ENCODE measurements at places on chromosomes 13 and 19.

DNA sequence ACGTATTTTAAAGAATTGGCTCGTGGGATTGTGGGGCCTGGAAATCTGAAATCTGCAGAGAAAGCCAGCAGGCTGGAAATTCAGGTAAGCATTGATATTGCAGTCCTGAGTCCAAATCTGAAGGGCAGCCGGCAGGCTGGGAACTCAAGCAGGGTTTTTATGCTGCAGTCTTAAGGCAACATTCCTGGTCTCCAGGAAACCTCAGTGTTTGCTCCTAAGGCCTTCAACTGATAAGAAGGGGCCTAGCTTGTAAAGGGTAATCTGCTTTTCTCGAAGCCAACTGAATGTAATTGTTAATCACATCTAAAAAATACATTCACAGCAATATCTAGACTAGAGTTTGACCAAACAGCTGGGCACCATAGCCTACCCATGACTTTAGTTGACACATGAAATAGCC lies 154.4 kb downstream of the EFNB2 start:
- DNase-seq = no peak

DNA sequence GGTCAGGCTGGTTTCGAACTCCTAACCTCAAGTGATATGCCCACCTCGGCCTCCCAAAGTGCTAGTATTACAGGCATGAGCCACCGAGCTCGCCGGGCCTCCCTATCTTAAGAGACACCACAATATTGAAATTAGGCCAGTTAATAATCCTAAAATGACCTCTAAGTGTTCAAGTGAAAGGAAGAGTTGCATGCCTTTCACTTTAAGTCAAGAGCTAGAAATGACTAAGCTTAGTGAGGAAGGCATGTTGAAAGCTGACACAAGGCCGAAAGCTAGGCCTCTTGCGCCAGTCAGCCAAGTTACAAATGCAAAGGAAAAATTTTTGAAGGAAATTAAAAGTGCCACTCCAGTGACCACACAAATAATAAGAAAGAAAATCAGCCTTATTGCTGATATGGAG lies 144.5 kb upstream of the FNDC3A start:
- DNase-seq = no peak

DNA sequence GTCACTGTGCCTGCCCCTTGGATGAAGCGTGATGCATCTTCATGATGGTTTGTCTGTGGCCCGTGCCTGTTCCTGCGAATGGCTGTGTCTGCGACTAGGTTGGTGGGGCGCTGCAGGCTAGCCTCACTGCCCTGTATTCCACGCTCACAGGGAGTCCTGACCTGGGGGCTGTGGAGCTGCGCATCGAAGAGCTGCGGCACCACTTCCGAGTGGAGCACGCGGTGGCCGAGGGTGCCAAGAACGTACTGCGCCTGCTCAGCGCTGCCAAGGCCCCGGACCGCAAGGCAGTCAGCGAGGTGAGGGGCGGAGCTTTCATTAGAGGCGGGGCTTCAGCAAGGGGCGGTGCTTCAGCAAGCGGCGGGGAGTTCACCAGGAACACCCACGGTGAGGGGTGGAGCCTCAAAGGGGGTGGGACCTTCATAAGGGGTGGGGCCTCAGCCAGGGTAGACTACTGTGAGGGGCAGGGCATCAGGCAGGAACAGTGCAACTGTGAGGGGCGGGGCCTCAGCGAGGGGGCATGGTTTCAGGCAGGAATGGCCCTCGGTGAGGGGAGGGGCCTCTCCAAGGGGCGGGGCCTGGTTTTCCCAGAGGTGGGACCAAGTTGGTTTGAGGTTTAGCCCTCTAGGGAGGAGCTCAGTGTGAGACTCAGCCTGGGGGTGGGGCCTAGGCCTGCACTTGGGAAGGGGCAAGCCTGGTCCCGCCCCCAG lies 17.2 kb downstream of the PKN1 start:
- no peak for DNase-seq

- no peak for DNase-seq
Measured at GRCh38 chr13:102536695-102537485, 59.9 kb upstream of the TPP2 start.

- DNase-seq = no peak
Measured at GRCh38 chr19:54739587-54740497, 1.5 kb downstream of the KIR2DL3 start.

DNA sequence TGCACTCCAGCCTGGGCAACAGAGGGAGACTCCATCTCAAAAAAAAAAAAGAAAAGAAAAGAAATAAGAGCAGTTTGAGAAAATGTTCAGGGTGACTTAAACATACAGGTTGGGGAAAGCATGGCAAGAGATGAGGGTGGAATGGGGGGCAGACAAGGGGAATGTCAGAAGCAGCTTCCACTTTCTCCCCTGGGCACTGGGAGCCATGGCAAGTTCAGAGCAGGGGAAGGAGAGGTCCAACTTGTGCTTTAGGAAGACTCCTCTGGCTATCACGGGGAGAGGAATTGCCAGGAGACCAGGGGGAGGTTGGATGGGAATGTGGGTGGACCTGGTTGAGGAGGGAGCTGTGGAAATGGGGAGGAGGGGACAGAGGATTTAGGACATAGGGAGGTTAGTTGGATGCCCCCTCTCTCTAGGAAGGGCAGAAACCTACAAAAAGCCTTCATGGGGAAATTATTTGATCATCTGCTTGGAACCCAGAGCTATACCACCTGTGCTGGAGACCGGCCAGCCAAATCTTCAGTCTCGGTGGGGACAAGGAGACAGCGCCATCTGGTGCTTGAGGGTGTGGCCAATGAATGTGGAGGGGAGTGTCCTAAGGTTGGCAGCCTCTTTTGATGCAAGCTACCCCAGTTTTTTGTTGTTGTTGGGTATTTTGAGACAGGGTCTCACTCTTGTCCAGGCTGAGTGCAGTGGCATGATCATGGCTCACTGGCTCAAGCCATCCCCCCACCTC lies 7.3 kb upstream of the STRN4 start:
- peak; percentile 55 for DNase-seq

GRCh38 chr19:16070366-16070990 lies 5.8 kb upstream of the TPM4 start:
- no peak for DNase-seq

GRCh38 chr13:52738719-52739467 lies 727 bp downstream of the CNMD start:
- DNase-seq = no peak

DNA sequence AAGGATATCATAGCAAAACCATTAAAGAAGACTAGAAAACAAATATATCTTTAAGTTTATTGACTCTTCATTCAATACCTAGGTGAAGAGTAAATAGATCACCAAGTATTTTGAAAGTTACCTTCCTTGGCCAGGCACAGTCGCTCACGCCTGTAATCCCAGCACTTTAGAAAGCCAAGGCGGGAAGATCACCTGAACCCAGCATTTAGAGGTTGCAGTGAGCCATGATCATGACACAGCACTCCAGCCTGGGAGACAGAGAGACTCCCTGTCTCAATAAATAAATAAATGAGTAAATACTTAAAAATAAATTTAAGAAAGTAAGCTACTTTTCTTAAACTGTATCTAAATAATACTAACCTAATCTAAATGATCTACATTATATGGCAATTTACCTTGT lies 8.9 kb upstream of the WBP4 start:
- DNase-seq = no peak

DNA sequence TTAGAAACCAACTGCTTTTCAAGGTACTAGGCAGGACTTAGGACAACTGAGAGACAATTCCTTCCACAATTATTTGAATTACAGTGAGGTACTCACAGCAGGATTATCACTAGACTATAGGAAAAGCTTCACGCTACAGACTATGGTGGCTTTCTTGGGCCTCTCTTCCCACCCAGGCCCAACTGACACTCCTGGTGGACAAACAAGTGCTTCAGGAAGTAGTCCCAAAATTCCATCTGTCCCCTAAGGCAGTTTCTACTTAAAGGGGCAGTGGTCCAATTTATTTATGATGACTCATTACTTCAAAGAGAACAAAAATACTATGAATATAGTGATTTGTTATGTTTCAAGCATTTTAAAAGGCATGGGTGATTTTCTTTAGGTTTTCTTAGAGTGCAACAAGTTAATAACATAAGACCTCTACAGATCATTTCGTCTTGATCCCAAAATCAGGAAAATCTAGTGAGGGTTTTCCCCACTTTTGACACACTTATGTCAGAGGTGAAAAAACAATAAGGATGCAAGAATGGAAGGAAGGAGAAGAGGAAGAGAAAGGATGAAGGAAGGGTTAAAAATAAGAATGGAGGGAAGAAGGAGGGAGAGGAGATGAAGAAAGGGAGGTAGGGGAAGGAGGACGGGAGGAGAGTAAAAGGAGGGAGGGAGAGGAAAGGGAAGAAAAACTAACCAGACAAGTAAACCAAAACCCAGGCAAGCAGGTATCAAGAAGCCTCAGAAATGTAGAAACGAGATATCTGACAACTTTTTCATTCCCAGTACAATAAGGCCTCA lies 100.7 kb downstream of the SERP2 start:
- DNase-seq = no peak

DNA sequence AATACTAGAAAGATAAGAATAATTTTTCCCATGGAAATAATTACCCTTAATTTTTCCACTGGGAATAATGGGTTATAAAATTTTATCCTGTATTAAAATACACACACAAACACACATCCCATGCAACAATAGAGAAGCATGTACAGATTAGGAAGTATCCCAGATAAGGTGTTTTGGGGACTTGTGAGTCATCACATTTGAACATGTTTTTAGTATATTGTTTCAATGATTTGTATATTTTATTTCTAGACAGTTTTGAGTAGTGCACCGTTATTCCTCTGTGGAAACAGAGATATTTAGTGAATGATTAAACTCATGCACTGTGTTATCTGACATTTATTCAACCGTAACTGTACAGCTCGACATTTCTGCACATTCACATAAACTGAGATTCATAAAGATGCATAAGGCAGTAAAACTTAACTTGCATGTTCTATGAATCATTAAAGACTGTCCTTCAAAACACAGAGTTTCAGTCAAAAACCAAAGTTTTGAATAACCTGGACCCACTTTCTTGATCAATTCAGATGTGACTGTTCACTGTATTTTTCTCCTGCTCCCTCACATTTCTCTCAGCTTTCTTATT lies 30.1 kb downstream of the KLF12 start:
- DNase-seq = no peak

GRCh38 chr19:11179716-11180297 lies 17.5 kb downstream of the KANK2 start:
- no peak for DNase-seq

GRCh38 chr13:27923794-27924528 lies 4.2 kb downstream of the PDX1 start:
- DNase-seq = no peak

GRCh38 chr19:58556622-58557220 lies 1.7 kb downstream of the UBE2M start:
- no peak for DNase-seq

- DNase-seq = no peak
Measured at GRCh38 chr19:34649886-34650543, 26.9 kb downstream of the SCGB2B2 start.

GRCh38 chr13:110822669-110822945 lies 92.3 kb downstream of the ANKRD10 start:
- no peak for DNase-seq

GRCh38 chr19:23273590-23274412 lies 23.6 kb upstream of the ZNF724 start:
- peak; percentile 89 for DNase-seq

DNA sequence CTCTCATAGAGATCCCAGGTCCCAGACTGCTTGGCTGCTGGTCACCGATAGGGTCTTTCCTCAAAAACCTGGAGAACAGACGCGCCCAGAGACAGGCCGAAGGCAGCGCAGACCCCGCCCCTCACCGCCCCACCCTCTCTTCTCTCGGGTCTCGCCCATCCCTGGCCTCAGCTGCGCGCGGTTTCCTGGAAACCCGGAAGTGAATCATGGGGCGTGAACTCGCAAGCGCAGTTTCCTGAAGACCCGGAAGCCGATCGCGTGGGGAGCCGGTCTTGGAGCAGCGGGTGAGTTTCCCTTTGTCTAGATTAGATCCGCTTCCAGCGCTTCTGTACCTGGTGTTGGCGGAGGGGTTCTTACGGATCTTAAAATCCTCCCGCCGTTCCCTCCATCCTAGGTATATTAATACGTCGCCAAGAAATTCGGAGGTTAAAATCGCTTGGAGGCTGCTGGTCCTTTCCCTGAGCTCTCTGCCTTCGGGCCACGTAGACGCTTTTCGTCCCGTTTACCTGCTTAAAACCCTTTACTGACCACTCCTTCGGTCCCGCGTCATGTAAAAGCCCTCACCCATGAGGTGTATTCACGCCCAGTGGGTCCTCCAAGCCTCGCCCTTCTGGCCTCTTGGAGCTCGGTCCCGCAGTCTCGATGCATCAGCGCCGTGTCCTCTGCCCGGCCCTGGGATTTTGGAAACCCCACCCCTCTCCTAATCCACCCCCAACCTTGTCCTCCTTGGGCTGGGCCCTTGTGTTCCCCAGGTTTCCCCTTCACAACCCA lies at the start of gene ZNF578:
Gene ZNF578 (plus strand): TSS at position 230 of the 771 bp plus-strand sequence. CDS start 48,293 bp downstream, outside the sequence.
- DNase-seq = peak; percentile 65

DNA sequence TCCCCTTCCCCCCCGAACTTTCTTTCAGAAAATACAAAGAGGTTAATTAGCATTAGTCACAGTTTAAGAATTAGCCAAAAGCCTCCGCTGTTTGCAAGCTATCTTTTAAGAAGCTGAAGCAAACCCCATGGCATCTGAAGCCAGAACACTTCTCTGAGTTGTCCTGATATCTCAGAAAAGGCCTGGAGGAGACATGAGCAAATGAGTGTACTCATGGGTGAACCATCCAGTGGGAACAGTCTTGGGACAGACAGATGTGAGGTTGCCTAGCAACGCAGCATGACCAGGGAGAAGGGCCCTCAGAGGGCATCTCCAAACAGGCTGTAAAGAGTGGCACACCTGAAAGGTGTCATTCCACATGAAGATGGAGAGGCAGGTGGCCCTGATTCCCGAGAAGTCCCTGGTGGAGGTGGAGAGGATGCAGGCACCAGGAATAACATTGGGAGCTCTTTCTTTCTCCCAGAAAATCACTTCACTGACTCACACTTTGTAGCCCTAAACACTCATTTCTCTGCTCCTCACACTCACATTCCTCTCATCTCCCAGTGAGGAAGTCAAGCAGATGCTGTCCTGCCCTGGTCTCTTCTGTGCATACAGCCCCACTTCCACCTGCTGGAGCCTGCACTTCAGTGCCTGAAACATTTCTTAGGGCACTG lies 87.0 kb upstream of the TSHZ3 start:
- no peak for DNase-seq

DNA sequence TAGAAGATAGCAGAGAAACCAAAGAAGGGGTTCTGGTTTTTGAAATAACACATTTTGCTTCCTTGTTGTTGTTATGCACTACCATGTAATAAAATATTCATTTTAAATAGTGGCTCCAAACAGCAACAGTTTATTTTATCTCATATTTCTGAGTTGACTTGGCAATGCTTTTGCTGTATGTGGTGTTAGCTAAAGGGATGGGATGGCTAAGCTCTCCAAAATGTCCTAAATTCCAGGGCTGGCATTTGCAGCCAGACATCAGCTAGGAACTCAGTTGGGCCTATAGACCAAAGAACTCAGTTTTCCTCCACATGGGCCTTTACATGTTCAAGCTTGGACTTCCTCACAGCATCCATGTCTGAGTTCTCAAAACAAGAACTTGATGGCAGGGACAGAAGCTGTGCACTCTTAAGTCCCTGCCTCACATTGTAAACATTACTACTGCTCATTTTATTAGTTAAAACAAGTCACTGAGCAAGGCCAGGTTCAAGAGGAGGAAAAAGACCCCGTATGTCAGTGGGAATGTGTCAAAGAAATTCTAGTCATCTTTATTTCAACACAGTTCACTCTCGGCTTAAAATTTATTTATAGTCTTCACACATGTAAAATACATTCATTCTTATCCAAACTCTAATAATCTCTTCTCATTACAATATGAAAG lies 819.3 kb upstream of the PCDH20 start:
- no peak for DNase-seq

GRCh38 chr13:109744512-109745051 lies 41.8 kb downstream of the IRS2 start:
- peak; percentile 25 for DNase-seq
